ENCODE measurements at places on chromosomes 2 and 18.

- DNase-seq = no peak
Observed at GRCh38 chr18:35028536-35028935, 12.7 kb upstream of the MAPRE2 start.

- no peak for DNase-seq
Observed at GRCh38 chr2:152114366-152114765, 15.5 kb upstream of the CACNB4 start.

DNA sequence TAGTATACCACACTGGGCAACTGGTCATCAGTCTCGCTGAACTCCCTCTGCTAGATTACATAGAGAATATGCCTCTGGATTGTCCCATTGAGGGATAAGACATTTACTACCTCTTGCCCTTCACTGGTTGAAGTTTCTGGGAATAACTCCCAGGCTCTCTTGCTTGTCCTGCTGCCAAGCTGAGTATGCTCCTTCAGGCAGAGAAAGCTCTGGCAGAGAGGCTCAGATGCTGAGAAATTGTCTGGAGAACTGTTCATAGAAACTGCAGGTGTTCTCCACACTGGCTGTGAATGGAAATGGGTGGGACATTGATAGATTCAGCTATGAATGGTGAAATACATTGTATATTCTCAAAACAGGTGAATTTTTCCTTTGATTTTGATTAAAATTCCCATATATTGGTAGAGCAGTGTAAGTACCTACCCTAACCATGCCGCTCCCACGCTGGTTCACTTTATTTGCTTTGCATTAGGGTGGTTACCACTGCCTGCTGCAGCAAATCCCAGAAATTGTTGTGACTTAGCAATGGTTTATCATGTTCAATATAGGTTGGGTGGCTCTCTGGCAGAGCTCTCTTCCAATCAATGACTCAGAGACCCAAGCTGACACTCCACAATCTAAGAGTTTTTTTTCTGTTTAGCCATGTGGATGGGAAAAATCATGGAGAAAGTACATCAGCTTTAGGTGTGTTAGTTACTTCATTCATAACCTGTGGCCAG is 36.7 kb downstream of the FAM117B start:
- DNase-seq = peak; percentile 46

- no peak for DNase-seq
Observed at GRCh38 chr2:207254591-207255464, 89.1 kb upstream of the KLF7 start.

DNA sequence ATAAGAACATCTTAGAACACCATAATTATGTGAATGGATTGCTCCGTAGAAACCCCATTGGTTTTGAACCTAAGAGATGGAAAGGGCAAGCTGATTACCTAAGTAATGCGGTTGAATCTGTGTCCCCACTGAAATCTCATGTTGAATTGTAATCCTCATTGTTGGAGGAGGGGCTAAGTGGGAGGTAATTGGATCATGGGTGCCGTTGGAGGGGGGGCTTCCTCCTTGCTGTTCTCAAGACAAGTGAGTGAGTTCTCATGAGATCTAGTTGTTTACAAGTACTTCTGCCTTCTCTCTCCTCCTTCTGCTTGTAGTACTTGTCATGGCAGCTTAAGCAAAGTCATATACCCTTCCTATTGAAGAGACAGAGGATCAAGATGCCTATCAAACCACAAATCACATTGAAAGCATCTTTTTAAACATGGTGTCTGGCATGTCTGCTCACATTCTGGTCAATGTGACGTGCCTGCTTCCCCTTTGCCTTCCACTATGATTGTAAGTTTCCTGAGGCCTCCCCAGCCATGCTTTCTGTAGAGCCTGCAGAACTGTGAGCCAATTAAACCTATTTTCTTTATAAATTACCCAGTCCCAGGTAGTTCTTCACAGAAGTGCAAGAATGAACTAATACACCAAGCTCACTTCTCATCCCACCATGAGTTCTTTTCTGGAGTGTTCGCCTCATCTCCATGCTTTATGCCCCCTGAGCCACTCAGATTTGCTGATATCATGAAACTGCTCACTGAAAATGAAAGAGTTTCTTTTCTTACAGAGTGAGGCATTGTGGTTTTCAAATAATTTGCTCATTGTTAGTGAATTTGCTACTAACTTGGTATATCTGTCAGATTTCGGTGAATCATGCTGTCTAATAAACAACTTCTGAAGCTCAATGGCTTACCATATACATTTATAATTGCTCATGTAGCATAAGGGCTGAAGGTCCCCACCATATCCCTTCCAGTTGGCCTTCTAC is 23.6 kb downstream of the KCNE4 start:
- DNase-seq = no peak

DNA sequence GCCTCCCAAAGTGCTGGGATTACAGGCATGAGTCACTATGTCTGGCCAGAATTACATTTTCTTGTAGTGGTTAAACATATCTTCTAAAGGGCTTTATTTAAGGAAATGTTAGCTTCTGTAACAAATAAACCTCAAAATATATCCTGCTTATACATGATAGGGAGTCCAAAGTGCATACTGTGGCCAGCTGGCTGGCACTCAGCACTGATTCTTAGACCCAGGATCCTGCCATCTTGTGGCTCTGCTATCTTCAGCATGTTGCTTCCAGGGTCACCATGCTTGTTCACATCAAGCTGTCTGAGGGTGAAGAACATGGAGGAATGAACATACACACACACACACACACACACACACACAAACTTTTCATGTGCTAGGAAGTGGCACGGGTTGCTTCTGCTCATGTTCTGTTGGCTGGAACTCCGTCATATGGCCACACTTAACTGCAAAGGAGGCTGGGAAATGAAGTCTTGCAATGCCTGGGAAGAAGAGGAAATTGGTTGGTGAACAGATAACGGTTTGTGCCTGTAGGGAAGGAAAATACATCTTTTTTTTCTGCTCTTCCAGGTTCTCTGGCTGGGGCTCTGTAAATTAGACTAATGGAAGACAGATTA is 40.0 kb downstream of the NPPC start:
- DNase-seq = no peak

- no peak for DNase-seq
Observed at GRCh38 chr18:74800098-74800497, 202.4 kb downstream of the ZNF407 start.

GRCh38 chr2:137220438-137220993 is 455.2 kb downstream of the THSD7B start:
- DNase-seq = no peak

DNA sequence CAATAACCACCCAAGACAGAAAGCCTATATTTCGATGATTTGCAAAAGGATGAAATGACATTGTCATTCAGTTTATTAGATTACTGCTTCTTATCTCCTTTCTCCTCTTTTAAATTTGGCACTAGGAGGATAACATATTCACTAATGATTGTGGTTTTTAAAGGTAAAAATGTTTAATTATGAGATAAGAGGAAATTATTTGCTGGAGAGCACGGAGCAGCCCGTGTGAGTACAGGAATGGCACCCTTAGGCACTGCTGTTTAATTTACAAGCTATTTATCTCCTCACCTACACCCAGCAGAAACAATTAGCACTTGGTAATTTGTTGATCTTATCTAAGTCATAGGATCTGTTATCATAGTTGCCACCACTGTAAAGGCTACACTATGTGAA is 87.4 kb upstream of the SP3 start:
- no peak for DNase-seq

DNA sequence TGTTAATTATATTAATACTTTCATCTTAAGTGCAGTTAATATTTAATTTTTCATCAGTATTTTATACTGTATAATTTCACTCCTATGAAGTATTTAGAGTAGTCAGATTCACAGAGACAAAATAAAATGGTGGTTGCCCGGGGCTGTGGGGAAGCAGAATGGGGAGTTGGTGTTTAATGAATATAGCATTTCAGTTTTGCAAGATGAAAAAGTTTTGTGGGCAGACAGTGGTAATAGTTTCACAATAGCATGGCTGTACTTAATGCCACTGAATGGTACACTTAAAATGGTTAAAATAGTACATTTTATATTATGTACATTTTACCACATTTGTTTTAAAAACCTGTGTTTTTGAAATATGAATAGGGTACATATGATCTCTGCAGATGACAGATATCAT is 31.2 kb downstream of the CFAP221 start:
- no peak for DNase-seq

DNA sequence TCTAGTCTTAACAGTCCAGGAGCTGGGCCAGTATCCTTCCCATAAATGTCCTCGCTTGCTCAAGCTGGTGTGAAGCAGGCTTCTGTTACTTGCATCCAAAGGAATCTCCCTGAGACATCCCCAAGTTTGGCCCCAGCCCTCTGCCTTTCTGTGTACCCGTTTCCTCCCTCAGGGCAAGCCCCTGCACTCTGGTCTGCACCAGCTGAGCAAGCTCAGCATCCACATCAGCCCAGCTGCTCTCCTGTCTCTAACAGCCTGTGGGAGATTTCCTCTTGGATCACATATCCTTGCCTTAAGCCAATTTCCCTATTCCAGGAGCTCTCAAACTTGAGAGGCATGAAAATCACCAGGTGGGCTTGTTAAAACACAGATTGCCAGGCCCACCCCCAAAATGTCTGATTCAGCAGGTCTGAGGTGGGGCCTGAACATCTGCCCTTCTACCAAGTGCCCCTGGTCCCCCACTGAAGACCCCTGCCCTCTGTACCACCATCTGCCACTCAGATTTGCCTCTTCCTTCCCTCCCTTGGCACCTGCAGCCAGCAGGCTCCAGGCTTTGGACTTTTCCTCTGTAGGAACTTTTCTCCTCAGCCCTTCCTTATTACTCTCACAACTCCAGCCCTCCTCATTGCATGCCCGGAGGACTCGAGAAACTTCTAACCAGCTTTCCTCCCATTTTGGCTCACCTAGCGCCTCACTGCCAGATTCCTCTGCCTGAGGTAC is 32.1 kb downstream of the REEP1 start:
- no peak for DNase-seq

Data from cerebellar cortex (tissue), 1 donor.